ENCODE measurements at places on chromosomes 16 and 17.

- no peak for DNase-seq
Measured at GRCh38 chr16:86533767-86534351, 21.2 kb downstream of the MTHFSD start.

- DNase-seq: no peak
Measured at GRCh38 chr17:41530062-41531048, 2.2 kb upstream of the KRT19 start.

DNA sequence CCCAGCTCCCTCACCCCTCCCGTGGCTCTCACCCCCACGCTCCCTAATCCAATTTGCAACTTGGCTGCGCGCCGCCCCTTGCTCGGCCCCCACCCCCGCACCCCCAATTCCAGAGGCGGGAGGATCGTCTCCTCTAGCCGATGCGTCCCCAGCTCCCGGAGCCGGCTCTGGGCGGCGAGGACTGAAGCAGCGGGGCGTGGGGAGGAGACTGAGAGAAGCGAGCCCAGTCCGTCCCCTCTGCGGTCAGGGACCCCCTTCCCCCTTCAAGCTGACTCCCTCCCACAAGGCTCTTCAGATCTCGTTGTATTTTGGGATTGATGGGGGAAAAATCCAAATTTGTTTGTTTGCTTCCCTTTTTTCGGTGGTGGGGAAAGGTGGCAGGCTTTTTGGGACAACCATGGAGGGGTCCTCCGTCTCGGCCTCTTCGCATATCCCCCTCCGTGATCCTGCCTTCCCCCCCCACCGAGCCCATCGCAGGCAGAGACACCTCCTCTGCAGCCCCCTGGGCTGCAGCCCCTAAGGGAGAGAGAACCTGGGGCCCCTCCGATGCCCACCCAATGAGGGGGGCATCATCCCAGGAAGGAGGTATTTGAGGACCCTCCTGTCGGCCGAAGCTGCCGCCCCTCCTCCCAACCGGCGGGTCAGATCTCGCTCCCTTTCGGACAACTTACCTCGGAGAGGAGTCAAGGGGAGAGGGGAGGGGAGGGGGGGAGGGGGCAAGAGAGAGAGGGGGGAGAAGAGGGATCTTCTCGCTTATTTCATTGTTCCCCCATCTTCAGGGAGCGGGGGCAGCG is 466 bp downstream of the NEUROD2 start:
- no peak for DNase-seq

DNA sequence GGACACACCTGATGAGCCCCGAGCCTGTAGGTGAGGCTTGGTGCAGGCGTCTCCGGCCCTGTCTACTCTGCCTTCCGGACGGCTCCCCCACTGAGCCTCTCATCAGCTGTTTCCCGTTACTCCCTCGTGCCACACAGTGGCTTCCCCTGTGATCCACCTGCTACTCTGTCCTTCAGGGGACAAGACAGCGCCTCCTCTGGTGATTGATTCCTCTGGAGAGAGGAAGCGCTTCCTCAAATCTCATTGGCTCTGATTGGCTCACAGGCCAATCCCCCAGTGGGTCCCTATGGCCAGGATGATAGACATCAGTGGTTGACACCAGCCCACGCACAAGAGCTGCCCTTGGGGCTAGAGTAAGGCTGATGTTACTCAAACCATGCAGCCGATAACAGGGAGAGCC is 24.0 kb downstream of the RNF213 start:
- no peak for DNase-seq

- DNase-seq: no peak
Measured at GRCh38 chr17:4364622-4365041, 1.8 kb downstream of the UBE2G1 start.

DNA sequence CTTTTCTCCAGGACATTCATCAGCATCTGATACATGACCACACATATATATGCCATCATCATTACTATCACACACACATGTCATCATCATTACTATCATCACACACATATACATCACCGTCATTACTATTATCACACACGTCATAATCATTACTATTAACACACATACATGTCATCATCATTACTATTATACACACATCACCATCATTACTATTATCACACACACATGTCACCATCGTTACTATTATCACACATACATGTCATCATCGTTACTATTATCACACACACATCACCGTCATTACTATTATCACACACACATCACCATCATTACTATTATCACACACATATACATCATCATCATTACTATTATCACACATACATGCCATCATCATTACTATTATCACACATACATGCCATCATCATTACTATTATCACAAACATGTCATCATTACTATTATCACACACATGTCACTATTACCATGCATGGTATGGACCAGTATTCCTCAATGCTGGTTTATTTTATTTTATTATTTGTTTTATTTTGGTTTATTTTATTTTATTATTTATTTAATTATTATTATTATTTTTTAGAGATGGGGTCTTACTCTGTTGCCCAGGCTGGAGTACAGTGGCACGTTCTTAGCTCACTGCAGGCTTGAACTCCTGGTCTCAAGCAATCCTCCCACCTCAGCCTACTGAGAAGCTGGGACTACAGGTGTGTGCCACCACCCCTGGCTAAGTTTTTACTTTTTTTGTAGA is 46.3 kb upstream of the CNEP1R1 start:
- no peak for DNase-seq

DNA sequence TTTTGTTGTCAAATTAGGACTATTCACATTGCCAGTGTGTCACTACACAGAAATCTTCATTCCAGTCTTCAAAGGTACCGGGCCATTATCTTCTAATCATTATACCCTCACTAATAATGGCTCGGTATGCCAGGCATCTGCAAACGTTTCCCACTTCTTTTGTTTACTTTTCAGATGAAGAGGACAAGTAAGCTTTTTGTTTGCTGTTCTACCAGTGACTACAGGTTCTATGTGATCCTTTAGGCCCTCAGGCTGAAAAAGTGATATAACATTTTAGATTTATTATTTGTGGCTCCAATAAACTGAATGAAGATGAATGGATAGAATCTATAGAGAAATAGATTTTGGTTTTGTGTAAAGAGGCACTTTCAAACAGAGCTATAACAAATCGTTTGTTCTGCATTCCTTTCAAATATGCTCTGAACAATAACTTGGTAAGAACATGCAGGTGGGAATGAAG is 403 bp upstream of the KRTAP3-1 start:
- DNase-seq: no peak

GRCh38 chr17:4932756-4933155 is 679 bp downstream of the GP1BA start:
- no peak for DNase-seq

DNA sequence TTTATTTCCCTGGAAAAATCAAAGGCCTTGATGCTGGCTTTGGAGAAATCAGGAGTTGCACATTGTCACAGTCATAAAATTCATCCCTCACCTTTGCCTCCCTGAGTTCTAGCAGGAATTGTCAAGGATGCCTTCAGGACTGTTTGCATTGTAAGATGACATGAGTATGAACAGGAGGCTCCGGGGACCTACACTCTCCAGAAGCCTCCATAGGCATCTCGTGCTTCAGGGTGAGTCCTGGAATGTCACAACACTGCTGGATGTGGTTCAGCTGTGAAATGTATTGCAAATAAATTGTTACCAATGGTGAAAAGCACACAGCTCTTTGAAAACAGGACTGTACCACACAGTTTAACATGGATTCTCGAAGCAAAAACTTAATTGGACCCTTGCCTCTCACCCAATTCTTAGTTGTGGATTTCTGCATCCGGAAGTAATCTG is 535.4 kb upstream of the C16orf82 start:
- no peak for DNase-seq

- no peak for DNase-seq
Measured at GRCh38 chr16:19735074-19735867, 17.2 kb downstream of the IQCK start.

DNA sequence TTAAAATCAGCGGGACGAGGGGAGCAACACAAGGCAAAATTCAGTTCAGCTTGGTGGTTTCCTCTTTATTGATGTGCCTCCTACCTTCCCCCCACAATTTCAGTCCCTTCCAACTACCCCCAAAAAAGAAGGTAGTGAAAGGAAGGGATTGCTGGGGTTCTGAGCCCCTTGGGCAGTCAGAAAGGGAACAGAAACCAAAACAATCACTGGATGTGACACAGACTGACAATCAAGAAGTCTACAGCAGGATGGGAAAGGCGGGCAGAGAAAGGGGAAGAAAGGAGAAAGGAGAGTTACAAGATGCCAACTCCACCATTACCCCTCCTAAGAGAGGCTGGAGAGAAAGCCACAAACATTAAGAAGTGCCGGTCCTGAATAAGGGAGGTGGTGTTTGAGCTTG is 1.1 kb upstream of the PHF23 start:
- no peak for DNase-seq

DNA sequence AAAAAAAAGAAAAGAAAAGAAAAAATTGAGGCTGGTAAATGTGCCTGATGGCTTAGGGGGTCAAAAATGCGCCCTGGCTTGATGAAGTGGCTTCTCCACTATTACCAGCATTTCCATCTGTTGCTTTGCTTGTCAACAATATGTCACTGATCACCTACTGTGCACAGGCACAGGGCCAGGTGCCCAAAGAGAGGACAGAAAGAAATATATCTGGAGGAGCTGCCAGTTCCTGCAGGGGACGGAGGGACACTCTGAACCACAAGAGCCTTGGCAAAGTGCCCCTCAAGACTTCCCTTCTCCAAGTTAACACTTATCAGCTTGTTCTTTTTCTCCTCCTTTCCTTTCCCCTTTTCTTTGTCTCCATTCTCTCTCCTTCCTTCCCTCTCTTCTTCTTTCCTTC is 34.7 kb downstream of the GINS3 start:
- no peak for DNase-seq

GRCh38 chr17:65589321-65589720 is 27.9 kb upstream of the AXIN2 start:
- no peak for DNase-seq

- no peak for DNase-seq
Measured at GRCh38 chr17:46935658-46936266, 12.8 kb downstream of the GOSR2 start.

DNA sequence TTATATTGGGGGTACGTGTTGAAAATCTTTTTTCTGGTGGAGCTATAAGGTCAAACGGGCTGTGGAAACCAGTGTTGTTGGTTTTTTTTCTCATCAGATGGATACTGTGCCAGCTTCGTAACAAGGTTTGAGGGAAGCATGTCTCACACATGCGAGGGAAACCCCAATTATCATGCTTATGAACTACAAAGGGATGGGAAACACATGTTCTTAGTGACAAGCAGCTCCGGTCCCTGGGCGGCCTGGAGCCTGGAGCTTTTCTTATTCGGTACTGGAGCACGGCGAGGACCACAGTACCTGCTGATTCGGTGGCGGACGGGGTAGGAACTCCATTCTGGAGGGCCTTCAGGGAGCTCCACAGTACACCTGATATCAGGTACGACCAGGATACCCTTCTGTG is 12.5 kb downstream of the SLC43A2 start:
- DNase-seq: no peak
